ENCODE measurements at places on chromosomes 12 and 14. TPM values are rescaled to one million over a fixed set of nuclear protein-coding genes. Genes with fewer than 3 reads are reported as not detected.

The CLEC12A gene
- total RNA-seq = 3.4 TPM

The FLRT2 gene
- total RNA-seq = 8.2 TPM

DNA sequence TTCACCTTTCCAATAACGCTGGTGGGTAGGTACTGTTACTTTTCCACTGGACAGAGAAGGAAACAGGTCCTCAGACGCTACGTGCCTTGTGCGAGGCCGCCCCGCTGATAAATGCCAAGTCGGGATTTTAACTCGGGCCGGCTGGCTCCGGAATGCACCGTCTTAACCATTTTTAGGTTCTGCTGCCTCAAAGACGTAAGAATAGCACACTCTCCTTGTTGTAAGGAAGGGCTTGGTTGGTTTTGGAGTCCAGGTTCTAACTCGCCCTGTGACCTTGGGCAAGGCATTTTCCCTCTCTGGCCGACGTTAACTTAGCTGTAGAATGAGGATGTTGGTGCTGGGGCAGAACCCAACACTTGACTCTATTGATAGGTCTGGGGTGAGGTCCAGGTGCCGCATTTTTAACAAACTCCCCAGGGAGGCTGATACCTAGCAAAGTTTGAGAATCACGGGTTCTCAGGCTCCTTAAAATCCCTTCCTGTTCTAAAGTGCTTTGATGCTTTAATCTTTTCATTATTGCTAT lies 814 bp downstream of the ANKRD13A start:
- no peak for DNase-seq

DNA sequence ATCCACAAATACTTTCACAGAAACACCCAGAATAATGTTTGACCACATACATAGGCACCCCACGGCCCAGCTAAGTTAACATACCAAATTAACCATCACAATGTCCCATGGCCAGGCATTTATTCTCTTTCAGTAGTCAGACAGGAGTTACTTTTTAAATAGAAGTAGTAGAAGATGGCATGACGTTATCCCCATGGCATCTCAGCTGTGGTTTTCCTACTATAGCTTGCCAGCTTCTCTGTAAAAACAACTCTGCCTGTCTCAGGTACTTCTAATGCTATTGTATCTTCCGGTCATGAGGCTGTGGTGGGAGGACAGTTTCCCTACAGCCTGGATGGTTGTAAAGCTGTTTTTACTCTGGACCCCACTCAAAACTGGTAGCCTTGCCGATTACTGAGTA lies 19.3 kb downstream of the CTSG start:
- no peak for DNase-seq

- DNase-seq = no peak
These were observed 171.6 kb upstream of the WSCD2 start for GRCh38 chr12:107957459-107957858.

The CDKN3 gene
- total RNA-seq = 33.9 TPM

- no peak for DNase-seq
These were observed 53.8 kb downstream of the MIS18BP1 start for GRCh38 chr14:45199230-45199629.

DNA sequence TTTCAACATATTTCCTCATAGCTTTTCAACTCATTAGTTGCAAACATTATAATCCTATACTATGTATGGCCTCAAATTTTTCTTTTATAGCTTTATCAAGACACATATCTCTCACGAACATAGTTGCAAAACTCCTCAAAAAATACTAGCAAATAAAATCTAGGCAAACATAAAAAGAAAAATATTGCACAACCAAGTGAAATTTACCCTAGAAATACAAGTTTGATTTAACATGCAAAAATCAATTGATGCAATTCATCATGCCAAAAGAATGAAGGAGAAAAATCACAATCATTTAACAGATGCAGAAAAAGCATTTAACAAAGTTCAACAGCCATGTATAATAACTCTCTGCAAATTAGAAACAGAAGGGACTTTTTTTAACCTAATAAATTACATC lies 33.3 kb upstream of the KCNH5 start:
- no peak for DNase-seq

Data from liver (tissue), 10 donors.